ENCODE measurements at places on chromosomes 7 and 10. TPM values are rescaled to one million over a fixed set of nuclear protein-coding genes. Genes with fewer than 3 reads are reported as not detected.

The MMP21 gene
- polyA plus RNA-seq: not detected

The FOXI2 gene
- polyA plus RNA-seq: 0.06 TPM

The SRRM3 gene
- polyA plus RNA-seq: 5.6 TPM

The TAS2R5 gene
- 1.1 TPM for polyA plus RNA-seq

The IFIT1B gene
- polyA plus RNA-seq: not detected
